ENCODE measurements at places on chromosomes 12 and 14. TPM values are rescaled to one million over a fixed set of nuclear protein-coding genes. Genes with fewer than 3 reads are reported as not detected.

- H3K36me3 ChIP-seq = no peaks in the 10 kb centered on the region
- no peak overlapping the region for H3K4me3 ChIP-seq
- DNase-seq = no peak
- no peak overlapping the region for H3K27ac ChIP-seq
Measured at GRCh38 chr12:24421759-24422158, 472.3 kb upstream of the SOX5 start.

DNA sequence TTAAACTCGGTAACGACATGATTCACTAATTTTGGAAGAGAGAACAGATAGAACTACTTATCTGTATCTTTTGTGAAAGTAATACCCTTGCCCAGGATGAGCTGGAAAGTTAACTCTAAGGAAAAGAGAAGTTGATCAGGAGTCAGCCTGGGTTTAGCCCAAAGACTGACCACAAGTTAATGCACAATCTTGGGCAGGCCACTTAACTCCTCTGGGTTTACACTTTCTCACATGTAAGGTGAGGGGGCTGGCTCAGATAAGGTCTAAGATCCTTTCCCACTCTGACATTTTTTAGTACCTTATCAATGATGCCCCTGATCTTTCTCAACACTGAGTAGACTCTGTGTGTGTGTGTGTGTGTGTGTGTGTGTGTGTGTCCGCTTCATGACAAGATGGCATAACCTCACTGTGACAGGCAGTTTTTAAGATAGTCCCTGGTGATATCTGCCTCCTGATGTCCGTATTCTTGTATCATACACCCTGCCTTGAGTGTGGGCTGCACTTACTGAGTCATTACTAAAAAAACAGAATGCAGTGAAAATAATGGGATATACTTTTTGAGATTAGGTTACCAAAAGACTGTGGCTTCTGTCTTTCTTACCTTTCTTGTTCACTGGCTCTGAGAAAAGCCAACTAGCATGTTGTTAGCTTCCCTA is 56.2 kb upstream of the CCDC198 start:
- no peaks in the 10 kb centered on the region for H3K36me3 ChIP-seq
- no peak overlapping the region for H3K4me3 ChIP-seq
- DNase-seq = no peak

DNA sequence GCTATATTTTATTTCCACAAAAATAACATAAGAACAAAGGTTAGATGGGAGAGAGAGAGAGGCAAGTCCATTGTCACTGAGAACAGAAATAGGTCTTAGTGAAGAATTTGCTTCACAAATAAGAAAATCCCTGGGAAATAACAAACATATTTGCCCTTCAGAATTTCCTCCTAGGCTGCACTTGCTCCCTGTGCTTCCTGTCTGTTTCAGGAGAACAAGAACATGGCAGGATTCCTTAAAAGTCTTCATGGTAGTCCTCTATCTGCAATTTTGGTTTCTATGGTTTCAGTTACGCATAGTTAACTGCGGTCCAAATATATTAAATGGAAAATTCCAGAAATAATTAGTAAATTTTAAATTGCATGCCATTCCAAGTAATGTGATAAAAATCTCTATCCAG is 34.1 kb downstream of the SENP1 start:
- H3K36me3 ChIP-seq = peaks cover 29% of the 10 kb centered on the region
- no peaks in the 10 kb centered on the region for H3K27me3 ChIP-seq
- no peak for DNase-seq
- no peaks in the 10 kb centered on the region for H3K4me1 ChIP-seq

DNA sequence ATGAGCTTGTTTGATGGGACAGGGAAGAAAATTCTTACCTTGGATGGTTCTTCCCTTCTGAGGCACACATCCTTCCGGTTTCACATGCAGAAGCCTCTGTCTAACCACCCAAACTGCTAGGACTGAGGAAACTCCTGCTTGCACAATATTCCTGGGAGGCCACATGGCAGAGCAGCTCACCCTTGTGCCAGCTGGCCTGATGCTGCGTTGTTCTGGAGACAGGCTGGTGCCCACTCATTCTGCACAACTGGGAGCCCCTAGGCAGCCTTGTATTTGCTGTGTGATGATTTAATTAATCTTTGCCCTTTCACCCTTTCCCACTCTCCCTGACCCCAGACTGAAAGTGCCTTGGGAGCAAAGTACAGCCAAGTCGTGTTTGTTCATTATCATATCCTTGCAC is 130.8 kb downstream of the RTN1 start:
- H3K4me3 ChIP-seq = no peak overlapping the region
- no peaks in the 10 kb centered on the region for H3K27me3 ChIP-seq
- no peaks in the 10 kb centered on the region for H3K4me1 ChIP-seq
- no peak overlapping the region for H3K27ac ChIP-seq
- no peak for DNase-seq

- no peak overlapping the region for H3K27ac ChIP-seq
- H3K4me1 ChIP-seq = peaks cover 27% of the 10 kb centered on the region
- H3K36me3 ChIP-seq = no peaks in the 10 kb centered on the region
- no peaks in the 10 kb centered on the region for H3K27me3 ChIP-seq
Measured at GRCh38 chr12:108625228-108625627, 8.5 kb downstream of the SELPLG start.

Gene TBX3
- 1.1 TPM for total RNA-seq

Gene TTC9
- 8.4 TPM for total RNA-seq
